ENCODE measurements at places on chromosomes 7 and 10.

DNA sequence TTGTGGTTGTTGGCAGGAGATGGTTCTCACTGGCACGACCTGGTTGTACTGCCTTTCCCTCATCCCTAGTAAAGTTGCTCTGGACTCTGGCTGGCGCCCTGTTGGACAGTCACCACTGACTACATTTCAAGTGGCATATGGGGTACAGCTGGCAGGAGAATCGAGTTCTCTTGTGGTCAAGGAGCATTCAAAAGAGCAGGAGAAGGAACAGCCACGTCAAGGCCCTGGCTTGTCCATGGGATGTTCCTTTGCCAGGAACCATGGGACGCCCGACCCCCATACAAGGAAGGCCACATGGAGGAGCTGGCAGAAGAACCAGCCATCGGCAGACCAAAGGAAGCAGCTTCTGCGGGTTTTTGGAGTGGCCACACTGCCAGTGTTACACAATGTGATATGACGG is 87.0 kb upstream of the SLC25A13 start:
- DNase-seq, result no peak

DNA sequence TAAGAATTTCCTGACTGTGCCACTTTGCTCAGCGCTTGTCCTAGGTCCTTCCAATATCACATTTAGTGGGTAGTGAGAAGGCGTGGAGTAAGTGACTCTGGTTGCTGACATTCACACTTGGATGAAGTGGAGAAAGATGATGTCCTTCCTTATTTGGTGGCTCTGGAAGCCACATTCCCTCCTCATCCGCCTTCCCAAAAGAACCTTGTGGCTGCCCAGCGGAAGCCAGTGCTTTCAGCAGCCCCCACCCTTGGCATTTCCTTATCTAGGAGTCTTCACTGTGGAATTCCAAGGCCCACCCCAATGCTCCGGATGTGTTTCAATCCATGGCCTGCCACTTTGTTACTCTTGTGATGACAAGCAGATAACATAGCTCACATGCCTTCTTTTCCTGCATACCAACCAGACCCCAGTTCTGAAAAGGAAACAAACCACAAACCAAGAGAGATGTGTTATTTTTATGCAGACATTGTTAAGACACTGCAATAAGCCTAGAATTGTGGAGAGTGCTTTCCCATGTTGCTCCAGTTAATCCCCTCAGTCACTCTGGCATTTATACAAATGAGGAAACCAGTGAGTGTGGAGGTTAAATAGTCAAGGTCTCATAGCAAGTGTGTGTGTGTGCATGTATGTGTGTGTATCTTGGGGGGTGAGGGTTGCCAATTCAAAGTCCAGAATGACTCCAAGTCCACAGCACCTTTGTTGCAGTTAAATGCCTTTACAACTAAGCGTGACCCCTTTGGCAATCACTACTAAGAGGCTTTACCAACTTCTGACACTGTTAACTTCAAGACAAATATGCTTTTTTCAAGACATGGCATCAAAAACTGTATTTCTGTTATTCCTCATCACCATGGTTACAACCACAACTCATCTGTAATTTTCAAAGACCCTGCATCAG is 10.3 kb upstream of the ANKRD1 start:
- peak; percentile 100 for DNase-seq

GRCh38 chr10:69878951-69879350 is 77.2 kb downstream of the COL13A1 start:
- DNase-seq, result no peak

GRCh38 chr10:77793831-77794230 is 132.7 kb downstream of the DLG5 start:
- no peak for DNase-seq

- peak; percentile 88 for DNase-seq
Measured at GRCh38 chr7:27640884-27641574, 21.7 kb downstream of the HIBADH start.

DNA sequence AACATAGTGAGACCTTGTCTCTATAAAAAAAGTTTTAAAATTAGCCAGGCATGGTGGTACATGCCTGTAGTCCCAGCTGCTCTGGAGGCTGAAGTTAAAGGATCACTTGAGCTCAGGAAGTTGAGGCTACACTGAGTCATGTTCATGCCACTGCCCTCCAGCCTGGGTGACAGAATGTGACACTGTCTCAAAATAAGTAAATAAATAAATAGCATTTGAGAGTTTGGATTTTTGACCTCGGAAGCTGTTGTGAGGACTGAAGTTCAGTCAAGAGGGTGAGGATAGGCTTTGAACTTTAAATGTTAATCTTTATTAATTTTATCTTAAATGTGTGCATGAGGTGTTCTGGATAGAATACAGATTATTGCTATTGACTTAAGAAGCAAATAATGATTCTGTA is 110.2 kb downstream of the GNAT3 start:
- DNase-seq, result no peak

- no peak for DNase-seq
Measured at GRCh38 chr10:91226093-91226492, 5.6 kb downstream of the PCGF5 start.

- DNase-seq, result no peak
Measured at GRCh38 chr7:787332-788240, 44.7 kb upstream of the SUN1 start.

- no peak for DNase-seq
Measured at GRCh38 chr7:71976645-71977044, 435.5 kb downstream of the CALN1 start.

- DNase-seq, result no peak
Measured at GRCh38 chr10:1671366-1672000, 65.8 kb downstream of the ADARB2 start.

DNA sequence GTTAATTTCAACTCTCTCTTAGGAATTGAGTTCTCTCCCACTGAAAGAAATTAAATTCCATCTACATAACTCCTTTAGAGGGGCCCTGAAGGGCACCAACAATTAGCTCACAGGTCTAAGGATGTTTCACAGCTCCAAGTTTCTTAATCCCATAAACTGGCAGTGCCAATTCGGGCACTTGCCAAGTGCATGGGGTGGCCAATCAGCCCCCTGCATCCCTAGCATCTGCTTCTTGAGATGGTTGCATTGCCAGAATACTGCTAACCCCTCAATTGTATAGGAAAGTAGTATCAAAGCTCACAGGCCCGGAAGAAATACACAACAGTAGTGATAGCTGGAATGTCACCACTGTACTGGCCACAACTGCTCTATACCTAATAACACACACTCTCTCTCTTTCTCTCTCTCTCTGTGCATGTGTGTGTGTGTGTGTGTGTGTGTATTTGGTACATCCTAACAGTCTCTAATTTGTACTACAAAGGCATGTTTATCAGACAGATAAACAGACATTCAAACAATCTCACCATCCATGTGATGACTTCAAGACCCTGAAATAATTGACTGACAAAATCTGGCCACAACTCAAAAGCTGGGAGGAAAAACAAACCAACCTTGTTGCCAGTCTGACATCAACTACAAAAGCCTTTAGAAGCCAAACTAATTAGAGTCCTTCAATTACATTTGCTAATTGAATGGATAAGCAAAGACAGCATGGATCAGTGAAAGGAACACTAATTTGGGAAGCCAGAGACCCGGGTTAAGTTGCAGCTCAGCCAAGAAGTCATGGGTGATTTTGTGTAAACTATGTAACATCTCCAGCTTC is 27.8 kb downstream of the HIBADH start:
- no peak for DNase-seq

DNA sequence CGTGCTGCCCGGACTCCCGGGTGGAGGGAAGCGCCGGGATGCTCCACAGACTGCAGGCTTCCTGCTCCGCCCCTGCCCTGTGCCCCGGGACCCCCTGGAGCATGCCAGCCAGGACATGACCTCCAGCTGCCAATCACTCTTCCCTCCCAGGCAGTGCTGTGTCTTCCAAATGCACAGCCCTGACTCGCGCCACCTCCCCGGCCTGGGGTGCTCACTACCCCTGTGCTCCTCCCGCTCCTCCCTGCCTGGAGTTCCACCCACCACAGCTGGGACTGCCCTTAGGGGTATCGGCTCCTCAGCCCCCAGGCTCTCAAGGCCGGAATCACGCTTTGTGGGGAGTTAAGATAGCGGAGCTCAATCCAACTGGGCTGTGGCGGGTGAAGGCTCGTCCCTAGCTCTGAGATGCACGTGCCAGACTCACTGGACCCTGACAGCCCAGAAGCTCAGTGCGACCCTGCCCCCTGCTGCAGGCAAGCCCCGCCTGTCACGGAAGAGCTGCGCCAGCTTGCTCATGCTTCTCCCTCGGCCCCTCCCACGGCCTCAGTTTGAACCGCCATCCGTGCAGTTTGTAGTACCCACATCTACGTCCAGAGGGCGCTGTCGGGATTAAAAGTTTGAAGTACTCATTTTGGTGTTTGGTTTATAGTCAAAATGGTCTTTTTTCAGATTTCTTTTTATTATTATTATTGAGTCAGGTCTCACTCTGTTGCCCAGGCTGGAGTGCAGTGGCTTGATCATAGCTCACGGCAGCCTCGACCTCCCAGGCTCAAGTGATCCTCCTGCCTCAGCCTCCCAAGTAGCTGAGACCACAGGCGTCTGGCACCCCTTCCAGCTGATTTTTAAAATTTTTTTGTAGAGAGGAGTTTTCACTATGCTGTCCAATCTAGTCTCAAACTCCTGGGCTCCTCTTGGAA is 142.5 kb upstream of the TCERG1L start:
- DNase-seq, result peak; percentile 75

DNA sequence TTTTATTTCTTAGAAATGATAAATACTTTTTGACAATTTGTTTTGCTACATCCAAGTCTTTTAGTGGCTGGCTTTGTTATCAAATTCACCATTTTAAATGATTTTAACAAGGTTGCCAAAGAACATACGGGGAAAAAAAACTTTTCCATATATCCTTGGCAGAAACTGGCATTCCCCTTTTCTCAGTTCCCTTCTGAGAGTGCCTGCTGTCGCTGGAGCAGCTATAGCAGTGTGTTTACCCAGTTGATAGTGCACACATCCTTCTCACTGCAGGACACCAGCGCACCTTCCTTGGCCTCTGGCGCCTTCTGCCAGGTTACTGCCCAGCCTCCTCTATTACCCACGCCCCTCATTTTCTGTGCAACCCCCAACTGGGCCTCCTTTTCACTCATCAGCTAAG is 94.1 kb downstream of the ALOX5 start:
- DNase-seq, result no peak

GRCh38 chr7:681551-682307 is 44.8 kb upstream of the DNAAF5 start:
- no peak for DNase-seq

- DNase-seq, result no peak
Measured at GRCh38 chr10:64601298-64601697, 1080.1 kb downstream of the REEP3 start.

- DNase-seq, result no peak
Measured at GRCh38 chr7:1538544-1539180, 8.2 kb downstream of the MAFK start.

GRCh38 chr7:137940656-137941518 is 61.0 kb downstream of the CREB3L2 start:
- DNase-seq, result peak; percentile 91

- DNase-seq, result no peak
Measured at GRCh38 chr10:122290833-122291532, 19.9 kb downstream of the BTBD16 start.

- no peak for DNase-seq
Measured at GRCh38 chr10:63549810-63550209, 28.6 kb downstream of the REEP3 start.

DNA sequence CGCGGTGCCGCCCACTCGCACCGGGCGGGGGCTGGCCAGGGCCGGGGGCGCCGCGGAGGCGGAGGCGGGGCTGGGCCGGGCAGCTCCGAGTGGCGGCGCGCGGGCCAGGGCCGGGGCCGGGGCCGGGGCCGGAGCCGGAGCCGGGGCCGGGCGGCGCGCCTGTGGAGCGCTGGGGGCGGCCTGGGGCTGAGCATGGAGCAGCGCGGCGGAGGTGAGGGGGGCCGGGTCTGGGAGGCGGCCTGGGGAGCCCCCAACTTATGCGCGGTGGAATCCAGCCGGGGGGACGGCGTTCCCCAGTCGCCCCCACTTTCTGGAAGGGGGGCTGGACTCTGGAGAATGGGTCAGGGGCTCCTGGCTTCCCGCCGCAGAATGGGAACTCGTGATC is at the start of gene LZTS2:
LZTS2 (plus strand) TSS at position 67 of the 385 bp plus-strand sequence. CDS start 2,731 bp downstream, outside the sequence.
- DNase-seq, result no peak

GRCh38 chr7:130140551-130141160 is 64.5 kb downstream of the TMEM209 start:
- no peak for DNase-seq

- DNase-seq, result no peak
Measured at GRCh38 chr7:134287916-134288659, 28.6 kb downstream of the SLC35B4 start.

DNA sequence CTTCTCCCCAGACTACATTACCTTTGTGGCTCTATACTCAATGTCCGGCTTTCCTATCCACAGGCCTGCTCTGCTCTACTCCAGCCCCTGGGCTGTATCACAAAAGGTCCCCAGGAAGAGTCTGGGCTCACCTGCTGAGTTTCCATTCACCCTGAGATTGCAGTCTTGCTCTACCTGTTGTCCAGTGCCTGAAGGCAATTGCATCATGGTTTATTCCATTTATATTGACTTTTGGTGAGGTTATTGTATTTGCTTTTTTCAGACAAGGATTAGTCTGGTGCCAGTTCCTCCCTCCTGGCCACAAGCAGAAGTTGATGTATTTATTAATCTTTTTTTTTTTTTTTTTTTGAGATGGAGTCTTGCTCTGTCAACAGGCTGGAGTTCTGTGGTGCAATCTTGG is 273.1 kb downstream of the XPNPEP1 start:
- no peak for DNase-seq

DNA sequence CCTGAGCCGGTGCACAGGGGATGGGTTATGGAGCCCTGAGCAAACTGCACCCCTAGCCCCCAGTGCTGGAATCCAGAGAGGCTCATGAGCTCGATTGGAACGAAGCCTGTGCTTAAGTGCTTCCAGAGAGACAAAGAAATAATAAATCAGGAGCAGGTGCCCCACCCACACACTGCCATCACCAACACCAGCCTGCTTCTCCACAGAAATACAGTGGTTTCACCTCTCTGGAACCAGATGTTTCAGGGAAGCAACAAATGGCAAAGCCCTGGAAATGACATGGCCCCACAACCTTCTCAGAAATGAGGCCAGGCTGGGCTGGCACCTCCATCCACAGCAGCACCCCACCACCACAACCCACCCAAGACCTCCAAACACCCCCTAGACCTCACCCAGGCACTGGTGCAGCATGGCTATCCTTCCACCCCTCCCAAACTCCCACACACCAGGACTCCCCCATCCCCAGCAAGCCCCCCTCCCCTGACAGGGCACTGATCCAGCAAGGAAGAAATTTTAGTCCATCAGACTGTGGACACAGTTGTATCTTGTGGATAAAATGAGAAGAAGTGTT is 4.1 kb upstream of the SLC18A3 start:
- no peak for DNase-seq
